ENCODE measurements at places on chromosomes 12 and 14.

DNA sequence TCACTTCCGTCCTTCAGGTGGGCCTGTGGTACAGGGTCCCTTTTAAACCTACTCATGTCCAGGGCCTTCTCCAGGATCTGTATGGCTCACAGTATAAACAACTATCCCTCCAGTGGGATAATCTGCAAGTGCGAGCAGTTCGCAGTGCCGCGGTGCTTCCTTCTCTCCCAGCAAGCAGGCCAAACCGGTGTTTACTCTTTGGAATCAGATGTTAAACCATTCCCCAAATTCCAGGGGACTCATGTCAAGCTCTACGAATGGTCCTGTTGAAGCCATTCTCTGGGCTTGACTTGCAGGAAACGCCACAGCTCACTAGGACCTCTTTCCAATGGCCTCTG is 59.6 kb downstream of the OR11H12 start:
- no peak for DNase-seq

GRCh38 chr12:62128175-62128975 is 131.8 kb upstream of the USP15 start:
- DNase-seq, result no peak

- DNase-seq, result no peak
Observed at GRCh38 chr12:82242729-82243128, 115.5 kb downstream of the CCDC59 start.

DNA sequence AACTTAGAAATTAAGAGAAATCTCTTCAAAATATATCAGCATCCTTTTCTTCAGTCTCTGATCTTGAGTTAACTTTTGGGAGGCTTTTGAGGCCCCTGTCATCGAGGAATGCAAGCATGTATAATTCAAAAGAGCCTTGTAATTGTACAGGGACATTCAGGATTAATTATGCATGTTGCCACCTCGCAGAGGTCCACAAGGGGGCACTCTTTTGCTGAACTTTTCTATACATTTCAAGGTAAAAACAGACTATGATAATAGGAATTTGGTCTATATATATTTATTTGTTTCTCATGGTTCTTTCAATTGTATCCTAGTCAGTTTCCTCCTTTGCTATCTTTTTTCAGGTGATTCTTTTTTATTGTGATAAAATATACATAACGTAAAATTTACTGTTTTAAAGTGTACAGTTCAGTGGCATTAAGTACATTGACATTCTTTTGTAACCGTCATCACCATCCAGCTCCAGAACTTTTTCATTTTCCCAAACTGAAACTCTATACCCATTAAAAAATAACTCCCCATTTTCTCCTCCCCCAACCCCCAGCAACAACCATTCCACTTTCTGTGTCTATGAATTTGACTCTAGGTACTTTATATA is 47.0 kb upstream of the SLC2A13 start:
- no peak for DNase-seq

GRCh38 chr14:102424923-102425322 is 62.2 kb downstream of the TECPR2 start:
- no peak for DNase-seq

DNA sequence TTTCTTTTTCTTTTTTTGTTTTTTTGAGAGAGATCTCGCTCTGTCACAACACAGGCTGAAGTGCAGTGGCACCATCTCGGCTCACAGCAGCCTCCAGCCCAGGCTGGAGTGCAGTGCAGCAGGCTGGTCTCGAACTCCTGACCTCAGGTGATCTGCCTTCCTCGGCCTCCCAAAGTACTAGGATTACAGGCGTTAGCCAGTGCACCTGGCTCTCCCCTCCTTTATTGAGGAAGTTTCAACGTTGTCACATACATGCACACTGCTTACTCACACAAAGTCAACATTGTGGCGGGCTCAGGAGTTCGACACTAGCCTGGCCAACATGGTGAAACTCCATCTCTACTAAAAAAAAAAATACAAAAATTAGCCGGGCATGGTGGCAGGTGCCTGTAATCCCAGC is 32.0 kb downstream of the EAPP start:
- DNase-seq, result no peak

DNA sequence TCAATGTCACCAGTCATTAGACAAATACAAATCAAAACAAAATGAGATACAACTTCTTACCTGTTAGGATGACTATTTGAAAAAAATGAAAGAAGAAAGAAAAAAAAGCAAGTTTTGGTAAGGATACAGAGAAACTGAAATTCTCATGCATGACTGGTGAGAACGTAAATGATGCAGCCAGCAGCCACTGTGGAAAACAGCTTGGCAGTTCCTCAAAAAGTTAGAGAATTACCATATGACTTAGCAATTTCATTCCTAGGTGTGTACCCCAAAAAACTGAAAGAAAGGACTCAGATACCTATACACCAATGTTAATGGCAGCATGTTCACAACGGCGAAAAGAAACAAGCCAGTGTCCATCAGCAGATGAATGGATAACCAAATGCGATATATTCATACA is 26.6 kb downstream of the NINJ2 start:
- DNase-seq, result no peak

DNA sequence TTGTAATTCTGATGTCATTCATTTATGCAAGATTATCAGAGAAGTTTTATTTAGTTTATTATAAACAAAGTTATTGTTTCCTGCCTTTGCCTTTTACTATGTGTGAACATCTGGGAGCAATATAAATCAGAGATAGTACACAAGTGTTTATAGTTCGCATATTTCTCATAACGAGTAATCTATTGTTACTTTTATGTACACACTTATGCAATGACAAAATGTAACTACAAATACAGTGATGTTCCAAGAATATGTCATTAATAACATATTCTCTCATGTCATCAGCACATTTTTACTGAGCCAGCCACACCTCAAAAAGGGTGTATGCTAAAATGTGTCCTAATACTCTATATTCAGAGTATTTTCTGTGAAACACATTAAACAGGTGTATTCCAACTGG is 243.2 kb downstream of the ALX1 start:
- no peak for DNase-seq

DNA sequence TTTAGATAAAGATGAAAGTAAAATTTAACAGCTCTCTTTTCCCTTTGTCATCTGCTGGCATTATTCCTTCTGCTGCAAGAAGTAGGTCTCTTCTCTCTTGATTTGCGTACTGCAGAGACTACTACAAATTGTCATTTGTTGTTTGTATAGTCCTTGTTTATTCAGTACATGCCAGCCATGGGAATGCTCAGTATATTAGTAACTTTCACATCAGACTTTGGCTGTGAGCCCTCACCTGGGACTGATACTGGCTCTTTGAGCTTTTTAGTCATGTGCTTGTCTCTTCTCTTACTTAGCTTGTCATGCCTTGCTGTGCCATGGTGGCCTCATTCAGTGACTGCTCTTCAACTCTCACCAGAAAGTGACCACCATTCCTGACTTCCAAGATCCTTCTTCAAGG is 169.8 kb downstream of the PRKCH start:
- DNase-seq, result no peak

DNA sequence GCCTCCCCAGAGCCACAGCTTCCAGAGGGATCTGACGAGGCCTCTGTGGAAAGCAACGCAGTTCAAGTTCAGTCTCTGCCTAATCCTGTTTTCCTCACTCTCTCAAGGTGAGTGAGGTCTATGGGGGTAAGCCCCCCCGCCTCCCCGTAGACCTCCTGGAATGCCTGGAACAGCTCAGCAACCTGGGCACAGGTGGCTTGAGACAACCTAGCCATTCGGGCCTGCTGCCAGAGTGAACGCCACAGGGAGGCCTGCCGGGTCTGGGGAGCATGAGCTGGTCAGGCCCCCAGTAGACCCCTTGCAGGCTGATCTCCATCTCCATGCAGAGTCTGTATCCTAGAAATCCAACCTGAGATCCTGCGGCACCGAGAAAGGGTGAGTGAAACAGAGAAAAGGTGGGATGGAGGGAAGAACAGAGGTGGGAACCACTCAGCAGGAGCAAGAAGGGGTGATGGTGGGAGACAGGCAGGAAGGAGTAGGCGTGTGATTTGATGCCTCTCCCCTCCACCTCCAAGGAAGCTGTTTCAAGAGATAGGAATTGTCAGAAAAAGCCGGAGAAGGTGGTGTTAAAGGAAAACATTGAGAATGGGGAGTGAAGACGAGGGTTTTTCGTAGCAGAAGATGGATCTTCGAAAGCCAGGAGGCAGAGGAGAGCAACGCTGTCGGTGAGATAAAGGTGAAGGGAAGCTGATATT is 123.1 kb upstream of the PRMT8 start:
- DNase-seq, result no peak

DNA sequence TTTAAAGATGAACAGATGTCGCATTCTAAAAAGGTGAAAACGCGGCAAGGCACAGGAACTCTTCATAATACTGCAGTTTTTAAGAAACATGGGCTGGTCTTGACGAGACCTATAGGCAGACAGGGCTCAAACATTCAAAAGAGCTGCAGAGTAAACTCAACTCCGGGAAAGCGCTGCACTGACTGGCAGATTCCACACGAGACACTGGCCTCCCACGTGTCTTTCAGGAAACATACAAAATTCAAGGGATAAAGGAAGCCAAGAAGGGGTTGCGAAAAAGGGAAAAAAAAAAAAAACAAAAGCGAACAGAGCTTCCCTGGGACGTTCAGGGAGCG is 614 bp upstream of the ARF6 start:
- DNase-seq, result no peak

- no peak for DNase-seq
Observed at GRCh38 chr12:46342562-46343033, 30.0 kb downstream of the SLC38A2 start.

DNA sequence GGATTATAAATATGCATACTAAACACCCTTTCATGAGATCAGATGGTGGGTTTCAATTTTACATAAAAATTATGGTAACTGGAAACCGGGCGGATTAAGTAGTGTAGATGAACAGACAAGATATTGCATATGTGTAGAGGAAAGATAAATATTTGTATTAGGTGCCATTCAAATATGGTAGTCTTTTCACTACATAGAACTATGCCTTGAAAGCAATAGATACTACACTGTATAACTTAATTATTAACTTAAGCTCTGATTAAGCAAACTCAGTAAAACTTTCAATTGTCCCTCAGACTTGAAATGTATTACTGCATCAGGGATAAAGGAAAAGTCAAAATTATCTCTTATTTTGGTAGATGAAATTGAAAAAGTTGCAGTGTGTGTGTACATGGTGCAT is 1.9 kb downstream of the PTPN21 start:
- no peak for DNase-seq

DNA sequence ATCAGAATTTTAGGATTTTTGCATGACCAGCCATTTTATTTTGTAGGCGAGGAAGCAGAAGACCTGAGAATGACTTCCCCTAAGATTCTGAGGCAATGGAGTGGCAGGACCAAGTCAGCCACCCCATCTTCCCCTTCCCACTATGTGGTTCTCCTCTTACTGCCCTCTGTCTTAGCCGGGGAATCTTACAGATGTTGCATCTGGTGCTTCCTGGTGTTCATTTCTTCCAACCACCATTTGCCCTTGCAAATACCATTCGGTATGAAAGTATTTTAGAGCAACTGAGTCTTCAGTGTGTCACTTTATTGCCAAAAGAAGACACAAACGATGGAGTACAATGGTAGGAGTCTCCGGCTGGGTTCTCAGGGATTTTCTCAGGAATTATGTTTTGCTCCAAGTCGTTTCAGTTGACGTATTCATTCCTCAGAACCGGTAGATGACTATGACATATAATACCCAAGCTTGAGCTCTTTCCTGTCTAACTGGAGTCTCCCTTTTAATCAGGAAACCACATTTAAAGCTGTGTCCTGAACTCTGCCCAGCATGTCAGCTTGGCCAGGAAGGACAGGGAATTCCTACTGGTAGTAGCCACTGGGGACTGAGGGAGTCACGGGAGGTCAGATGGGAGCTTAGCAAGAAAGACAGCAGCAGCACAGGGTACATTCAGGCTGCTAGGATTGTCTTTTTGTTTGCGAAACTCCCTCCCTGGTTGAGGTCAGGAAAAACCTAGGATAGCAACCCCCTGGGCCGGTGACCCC is 87.0 kb downstream of the SAMD4A start:
- DNase-seq, result no peak

GRCh38 chr14:23568600-23569331 is 1.2 kb upstream of the AP1G2 start:
- no peak for DNase-seq

GRCh38 chr12:130813949-130814348 is 25.1 kb downstream of the STX2 start:
- no peak for DNase-seq

DNA sequence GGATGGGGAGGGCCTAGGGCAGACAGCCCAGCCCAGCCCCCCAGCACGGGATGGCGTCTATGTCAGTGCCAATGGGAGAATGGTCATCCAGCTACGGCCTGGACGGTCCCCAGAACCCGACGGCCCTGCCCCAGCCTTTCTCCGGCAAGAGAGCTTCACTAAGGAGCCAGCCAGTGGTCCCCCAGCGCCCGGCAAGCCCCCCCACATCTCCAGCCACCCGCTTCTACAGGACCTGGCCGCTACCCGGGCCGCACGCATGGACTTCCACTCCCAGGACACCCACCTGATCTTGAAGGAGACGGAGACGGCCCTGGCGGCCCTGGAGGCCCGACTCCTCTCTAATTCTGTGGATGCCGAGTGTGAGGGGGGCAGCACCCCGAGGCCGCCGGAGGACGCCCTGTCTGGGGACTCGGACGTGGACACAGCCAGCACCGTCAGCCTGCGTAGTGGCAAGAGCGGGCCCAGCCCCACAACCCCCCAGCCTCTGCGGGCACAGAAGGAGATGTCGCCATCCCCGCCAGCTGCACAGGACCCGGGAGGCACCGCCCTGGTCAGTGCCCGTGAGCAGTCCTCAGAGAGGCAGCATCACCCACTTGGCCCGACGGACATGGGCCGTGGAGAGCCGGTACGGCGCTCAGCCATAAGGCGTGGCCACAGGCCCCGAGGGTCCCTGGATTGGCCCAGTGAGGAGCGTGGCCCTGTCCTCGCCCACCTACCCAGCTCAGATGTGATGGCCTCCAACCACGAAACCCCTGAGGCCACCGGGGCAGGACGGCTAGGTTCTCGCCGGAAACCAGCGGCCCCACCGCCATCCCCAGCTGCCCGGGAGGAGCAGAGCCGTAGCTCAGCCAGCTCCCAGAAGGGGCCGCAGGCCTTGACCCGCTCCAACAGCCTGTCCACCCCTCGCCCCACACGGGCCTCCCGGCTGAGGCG is 21.9 kb downstream of the CEP170B start:
- DNase-seq, result no peak

GRCh38 chr14:24940213-24940783 is 109.6 kb downstream of the STXBP6 start:
- DNase-seq, result no peak

DNA sequence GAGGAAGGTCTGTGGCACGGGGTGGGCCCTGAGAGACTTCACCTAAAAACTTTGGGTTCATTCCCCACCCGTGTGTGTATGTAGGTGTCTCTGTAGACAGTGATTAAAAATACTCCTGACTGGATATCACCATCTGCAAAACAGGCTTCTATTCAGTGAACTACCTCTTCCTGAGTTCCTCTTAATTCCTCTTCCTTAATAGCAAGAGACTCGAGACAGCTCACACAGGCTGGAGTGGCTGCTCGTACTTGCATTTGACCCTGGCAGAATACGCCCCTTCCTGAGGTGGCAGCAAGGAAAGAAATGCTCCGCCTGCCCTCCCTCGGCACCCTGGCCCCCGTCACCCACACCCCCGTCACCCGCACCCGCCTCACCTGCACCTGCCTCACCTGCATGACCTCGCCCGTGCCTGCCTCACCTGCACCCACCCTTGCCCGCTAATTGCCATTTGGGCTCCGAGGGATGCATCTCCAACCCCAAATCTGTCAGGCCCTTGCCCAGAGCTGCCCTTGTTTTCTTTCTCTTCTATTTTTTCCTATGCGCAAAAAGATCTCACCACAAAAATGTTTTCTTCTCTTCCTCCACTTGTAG is 90.0 kb downstream of the FBXL14 start:
- DNase-seq, result no peak

All from NCI-H1048 (cell line).